ENCODE measurements at places on chromosomes 6 and 20.

DNA sequence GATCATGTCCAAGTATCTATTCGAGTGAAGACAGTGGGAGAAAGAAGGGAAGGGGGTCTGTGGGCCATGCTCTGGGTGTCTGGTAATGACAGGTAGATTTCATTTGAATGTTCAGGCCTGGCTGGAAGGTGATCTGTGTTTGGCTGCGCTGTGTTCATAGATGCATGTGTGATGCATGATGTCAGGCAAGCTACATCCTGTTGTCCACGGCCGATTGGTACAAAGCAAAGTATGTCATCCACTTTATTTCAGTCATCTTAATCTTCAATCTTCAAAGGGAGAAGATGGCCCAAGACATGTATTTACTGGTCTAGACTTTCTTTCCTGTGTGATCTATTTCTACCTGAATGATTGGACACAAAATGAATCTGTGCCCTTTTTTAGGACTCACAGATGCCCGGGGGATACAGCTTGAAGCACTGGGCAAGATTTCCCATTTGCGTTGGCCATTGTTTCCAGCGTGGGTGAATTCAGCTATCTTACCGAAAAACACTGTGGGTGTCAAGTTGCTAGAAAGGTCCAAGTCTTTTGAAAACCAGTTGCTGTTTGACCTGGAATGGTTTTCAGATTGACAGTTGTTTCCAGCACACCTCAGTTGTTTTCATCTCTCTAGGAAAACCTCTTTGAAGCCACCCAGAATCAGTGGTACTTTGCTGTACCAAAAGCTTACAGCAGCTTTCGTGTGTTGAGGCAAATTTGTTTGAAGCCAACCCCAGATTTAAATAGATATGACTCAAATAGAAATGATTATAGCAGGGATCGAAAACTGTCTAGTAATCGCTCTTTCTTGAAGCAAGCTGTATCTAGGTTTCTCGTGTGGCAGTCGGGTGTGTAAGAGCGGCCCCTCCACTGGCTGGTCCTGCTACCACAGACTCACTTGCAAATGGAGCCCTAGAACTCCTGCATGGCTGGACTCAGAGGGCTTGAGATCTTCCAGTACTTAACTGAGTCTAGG lies 27.2 kb downstream of the DUSP22 start:
- DNase-seq = no peak

- no peak for DNase-seq
Observed at GRCh38 chr6:40929176-40929575, 109.8 kb downstream of the UNC5CL start.

DNA sequence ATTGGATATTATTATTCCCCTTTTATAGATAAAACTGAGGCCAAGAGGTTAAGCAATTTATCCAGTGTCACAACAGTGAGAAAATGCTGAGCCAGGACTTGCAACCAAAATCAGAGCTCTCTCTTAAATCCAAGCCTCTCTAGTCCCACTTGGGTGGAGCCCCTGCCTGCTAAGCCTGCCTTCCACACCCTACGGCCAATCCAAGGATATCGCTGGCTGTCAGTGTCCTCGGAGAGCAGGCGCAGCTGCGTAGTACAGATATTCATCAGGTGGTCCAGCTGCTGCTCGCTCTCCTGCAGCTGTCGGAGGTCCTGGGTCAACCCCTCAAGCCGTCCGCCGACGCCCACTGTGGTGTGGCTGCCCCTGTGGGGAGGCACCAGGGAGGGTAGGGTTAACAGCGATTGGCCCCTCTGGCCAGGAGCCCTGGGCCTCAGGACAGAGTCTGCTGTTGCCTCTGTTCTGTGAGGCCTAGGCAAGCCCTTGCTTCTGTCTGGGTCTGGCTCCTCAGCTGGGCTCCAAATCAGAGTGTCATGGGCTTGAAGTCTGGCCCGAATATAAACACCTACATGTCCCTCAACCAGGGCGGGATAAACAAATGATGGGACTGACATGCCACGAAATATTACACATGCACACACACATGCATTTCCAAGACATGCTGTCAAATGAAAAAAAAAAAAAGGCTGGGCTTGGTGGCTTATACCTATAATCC lies 3.9 kb upstream of the NECAB3 start:
- DNase-seq = no peak

GRCh38 chr6:133512410-133513016 lies 271.4 kb downstream of the EYA4 start:
- peak; percentile 13 for DNase-seq

DNA sequence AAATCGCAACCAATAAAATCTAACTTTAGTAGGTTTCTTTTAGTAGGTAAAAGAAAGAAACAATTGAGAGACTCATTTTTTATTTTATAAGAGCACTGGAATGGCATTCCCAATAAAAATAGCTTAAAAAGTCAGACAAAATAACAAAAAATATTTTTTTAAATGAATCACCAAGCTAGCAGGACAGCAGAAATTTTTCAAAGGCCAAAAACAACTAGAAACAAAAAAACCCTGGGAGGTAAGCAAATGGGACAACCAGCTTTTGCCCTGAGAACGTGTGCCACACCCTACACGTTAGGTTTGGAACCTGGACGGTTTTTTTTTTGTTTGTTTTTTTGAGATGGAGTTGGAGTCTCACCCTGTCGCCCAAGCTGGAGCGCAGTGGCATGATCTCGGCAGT lies 19.6 kb downstream of the GPLD1 start:
- no peak for DNase-seq

DNA sequence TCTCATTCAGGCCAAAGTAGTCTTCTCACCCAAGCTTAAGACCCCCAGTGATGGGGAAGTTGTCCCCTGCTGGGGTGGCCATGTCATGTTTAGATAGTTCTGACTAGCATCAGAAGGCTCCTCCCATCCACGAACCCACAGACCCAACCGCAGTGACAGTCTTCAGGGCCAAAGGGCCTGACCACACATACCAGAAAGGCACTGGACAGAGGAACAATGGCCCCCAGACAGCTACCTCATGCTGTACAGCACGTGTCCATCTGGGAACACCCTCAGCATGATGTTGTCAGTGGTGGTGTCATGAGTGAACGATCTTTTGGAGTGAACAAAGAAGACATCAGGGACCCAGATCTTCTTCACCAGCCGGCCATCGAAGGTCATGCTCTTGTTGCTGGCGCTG lies 46.3 kb downstream of the GABRR2 start:
- no peak for DNase-seq

GRCh38 chr6:44668976-44669934 lies 281.7 kb downstream of the CDC5L start:
- DNase-seq = no peak

DNA sequence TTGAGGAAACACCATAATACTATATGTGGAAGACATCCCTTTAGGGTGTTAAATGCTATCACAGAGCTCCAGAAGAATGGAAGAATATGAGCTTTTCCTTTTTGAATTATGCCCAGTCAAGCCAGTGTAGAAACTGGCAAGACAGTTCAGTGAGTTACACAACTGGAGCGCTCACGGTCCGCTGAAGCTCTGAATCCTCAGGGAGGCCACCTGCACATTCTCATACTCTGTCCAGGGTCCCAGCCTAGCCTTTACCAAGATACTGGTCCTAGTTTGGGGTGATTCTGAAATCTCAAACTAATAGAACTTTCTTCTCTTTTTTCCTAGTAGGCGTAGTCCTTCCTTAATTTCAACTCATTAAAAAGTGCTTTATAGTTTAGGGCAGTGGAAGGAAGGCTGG lies 51.3 kb downstream of the ALDH8A1 start:
- DNase-seq = no peak

DNA sequence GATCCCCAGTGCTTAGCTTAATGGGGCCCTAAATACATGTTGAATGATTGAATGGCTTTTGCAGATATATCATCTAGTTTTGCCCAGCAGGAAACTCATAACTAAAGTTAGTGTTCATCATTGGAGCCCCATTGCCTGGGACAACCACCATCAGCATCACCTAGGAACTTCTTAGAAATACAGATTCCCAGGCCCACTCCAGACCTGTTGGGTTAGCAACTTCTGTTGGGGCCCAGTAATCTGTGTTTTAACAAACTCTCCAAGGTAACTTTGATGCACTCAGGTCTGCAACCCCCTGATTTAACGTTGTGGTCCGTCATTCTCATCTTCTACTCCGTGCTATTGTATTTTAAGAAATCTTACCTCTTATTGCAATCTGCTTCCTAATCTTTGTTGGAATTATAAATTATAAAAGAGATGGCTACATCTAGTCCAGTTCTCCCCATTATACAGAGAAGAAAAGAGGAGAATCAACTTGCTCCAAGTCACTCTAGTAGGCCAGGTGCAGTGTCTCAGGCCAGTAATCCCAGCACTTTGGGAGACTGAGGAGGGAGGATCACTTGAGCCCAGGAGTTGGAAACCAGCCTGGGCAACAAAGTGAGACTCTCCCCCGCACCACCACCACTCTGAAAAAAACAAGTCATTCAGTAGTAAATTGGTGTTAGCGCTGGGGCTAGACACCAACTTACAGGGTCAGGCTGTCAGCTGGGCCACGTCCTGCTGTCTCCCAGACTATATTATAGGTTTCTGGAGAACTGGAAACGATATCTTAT lies 13.7 kb downstream of the FOXP4 start:
- no peak for DNase-seq

- DNase-seq = no peak
Observed at GRCh38 chr6:107572886-107573285, 83.0 kb downstream of the SOBP start.

- no peak for DNase-seq
Observed at GRCh38 chr6:98838975-98839374, 4.6 kb downstream of the POU3F2 start.

DNA sequence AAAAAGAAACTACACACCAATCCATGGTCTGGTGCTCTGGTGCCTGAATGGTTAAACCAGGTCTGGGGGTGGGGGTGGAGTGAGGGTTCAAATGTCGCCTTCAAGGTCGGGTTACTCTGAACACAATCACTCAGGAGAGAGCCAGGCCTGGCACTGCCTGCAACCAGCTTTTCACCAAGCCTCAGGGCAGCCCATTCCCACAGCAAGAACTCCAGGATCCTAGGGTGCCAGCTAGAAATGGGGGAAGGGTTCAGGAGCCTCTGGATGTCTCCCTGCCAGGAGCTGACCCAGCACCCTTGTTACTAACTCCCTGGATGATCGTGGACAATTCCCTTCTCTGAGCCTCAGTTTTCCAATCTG lies 6.7 kb downstream of the SDC4 start:
- no peak for DNase-seq

DNA sequence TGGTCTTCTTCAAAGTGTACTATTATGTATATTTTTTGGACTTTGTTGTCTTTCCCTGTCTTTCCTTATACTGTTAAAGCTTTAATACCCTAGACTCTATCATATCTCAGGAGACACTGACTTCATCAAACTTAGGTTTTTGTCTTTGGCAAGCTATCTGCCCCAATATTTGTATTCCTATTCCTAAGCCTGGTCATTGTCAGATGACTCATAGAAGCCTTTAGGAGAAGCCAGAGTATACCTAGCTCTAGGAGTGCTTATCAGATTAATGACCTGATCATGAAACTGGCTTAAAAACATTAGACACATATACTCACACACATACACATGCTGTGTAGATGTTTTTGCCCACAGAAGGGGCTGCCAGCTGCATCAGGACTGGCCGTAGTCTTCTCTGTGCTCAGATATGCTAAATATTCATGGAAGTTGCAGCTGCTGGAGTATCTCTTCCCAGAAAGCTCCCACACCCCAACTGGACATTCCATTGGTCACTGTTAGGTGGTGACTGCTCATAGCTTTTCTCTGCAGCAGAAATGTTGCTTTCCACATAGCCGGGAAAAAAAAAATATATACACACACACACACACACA lies 102.0 kb downstream of the ANKS1A start:
- DNase-seq = no peak

DNA sequence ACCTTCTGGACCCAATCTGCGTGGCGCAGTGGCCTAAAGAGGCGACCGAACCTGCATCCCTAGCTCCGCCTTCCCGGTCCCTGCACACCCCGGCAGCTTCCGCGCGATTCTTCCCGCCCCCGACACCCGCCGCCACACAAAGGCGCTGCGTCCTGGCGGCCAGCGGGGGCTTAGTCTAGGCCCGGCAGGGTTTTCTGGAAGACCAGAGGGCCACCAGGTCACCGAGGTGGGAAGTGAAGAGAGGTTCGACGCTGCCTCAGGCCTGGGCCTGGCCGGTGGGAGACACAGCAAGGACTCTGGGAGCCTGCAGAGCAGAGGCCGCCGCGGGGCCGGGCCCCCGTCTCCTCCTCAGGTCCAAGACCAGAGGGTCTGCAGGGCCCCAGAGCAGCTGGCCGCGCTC lies 154.9 kb downstream of the OR2B2 start:
- DNase-seq = no peak

DNA sequence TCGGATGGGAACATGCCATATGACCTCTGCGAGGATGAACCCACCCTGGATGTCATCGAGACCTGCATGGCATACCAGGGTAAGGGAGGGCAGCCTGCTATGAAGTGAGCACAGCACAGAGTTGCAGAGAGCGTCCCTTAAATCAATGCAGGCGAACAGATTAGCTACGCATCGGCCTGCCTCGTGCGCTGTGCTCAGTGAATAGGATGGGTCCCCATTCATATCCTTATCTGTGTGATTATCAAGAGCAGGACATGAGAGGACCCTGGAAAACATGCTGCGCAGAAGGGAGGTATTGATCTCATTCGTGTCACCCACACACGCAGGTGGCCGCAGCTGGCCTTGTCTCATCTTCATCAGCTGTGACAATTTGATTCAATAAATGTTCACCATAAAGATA lies 25.6 kb upstream of the FAM83D start:
- no peak for DNase-seq

DNA sequence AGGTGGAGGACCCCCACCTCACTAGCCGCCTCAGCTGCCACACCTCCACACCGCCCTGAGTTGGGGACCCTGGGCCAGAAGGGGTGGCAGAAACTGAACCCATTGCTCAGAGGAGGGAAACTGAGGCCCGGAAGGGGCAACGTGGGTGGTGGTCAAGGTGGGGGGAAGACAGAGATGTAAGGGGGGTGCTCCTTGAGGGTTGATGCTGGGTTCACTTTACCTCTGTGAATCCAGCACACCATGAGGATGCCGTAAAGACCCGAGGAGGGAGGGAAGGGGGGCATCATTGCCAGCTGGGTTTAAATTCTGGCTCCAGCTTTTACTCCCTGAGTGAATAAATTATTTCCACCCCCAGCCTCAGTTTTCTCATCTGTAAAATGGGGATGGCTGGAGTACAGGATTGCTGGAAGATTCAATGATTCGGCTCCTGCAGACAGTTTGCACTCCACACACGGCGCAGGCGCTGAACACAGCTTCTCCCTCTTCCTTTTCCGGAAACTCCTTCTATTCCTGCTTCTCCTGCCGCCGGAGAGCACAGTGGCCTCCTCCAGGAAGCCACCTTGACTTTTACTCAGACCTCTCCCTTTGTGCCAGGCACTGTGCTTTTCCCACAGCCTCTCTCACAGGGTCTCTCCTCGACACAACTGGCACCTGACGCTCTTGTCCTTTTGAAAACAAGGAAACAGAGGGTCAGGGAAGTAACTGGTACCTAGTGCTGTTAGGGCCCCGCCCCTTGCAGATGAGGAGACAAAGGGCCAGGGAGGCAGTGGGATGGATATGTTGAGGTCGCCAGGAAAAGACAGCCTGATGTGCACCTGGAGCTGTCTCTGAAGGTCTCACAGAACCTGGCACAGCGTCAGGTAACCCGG lies 59.4 kb downstream of the UBE2V1 start:
- no peak for DNase-seq

DNA sequence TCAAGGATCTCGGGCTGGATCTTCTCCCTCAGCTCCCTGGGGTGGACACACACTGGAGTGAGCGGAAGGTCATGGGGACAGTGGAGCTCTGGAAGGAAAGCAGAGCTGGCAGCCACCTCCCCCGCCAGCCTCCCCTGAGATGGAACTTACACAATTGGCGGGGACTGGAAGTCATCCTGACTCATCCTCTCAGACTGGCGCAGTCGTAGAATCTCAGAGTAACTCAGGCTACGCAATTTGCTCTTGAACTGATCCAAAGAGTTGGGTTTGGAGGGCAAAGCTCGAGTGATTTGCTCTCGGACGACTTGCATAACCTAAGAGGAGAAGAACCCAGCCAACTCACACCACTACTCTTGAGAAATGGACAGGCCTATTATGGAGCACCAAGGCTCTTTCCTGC lies 34.8 kb downstream of the ELMO2 start:
- no peak for DNase-seq

All from NCI-H1092 treated with DMSO at 0.1 percent for 48 hours (cell line).